Stimulated activated naive CD8-positive, alpha-beta T cell treated with anti-CD3 and anti-CD28 coated beads, Interleukin-15, amount 100 ng/mL, for 72 hours (primary cell): ENCODE measurements at places on chromosomes 3 and 15.

DNA sequence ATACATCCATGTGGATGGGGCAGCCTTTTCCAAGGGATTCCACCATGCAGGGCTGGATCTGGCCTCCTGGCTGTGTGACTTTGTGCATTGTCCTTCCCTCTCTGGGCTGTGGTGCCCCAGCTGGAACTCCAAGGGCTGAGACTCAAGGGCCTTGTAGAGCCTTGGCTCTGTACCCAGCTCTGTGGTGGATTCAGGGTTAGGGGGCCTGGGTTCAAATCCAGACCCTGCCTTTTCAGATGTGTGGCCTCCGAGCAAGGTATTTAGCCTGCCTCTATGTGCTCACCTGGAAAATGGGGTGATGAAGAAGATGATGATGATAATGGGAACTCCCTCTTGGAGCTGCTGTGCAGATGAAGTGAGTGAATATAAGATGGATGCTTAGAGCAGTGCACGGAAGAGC lies 161.9 kb downstream of the WNT7A start:
- DNase-seq: no peak

- no peak for DNase-seq
These were observed 443 bp upstream of the NR2F2 start for GRCh38 chr15:96330064-96330449.

DNA sequence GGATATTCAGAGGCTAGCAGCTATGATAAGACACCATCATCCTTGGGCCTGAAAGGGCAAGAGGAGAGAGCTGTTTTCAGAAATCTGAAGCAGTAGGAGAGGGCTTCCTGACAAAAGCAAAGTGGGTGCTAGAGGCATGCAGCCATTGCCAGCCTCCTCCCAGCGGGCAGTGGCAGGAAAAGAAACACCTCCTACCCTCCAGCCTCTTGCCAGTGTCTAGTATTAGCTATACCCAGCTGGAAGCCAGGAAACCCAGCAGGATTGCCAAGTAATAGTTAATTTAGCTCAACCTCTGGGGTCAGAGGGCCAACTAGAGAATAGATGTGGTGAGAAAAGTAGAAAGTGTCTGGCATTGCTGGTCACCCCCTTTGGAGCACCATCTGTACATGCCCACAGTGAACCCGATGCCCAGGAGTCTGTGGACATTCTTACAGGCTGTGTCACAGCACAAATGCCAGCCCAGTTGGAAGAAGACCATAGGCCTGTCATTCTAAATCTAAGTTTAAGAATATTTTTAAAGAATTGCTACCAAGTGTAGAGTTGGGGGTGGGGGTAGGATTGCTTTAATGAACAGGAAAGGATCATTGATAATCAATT lies 85.3 kb downstream of the HCN4 start:
- no peak for DNase-seq

- DNase-seq: no peak
These were observed 13.6 kb downstream of the C3orf20 start for GRCh38 chr3:14688525-14688924.

- DNase-seq: no peak
These were observed 107.1 kb downstream of the ATG7 start for GRCh38 chr3:11379238-11379823.

- peak; percentile 5 for DNase-seq
These were observed 239.9 kb downstream of the TLE3 start for GRCh38 chr15:69857686-69858391.

DNA sequence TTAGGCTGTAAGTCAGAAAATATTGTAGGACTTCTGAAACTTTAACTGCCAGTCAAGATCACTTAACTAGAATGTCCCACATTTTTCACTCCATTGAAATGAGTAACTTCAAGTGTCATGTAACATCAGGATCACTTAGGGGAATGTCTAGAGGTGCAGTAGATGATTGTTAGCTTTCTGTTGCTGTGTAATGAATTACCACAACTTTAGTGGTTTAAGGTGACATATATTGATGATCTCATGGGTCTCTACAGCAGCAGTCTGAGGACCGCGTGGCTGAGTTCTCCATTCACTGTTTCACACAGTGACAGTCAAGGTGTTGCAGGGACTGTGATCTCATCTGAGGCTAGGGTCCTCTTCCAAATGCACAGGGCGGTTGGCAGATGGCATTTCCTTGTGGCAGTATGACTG lies 82.7 kb downstream of the SLC25A26 start:
- peak; percentile 58 for DNase-seq

- DNase-seq: no peak
These were observed 27.8 kb upstream of the ALDH1L1 start for GRCh38 chr3:126208182-126208581.

DNA sequence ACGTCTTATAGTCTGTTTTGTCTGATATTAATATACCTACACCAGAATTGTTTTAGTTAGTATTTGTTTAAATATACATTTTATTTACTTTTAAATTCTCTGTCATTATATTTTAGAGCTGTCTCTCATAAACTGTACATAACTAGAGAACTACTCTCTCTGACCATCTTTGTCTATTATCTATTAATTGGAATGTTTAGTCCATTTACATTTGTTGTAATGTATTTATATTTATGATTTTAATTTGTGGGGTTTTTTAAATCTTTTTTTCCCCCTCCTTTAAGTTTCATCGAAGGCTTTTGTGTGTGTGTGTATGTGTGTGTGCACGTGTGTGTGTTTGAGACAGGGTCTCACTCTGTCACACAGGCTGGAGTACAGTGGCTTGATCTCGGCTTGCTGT lies 47.1 kb downstream of the ITPR1 start:
- no peak for DNase-seq

GRCh38 chr15:48477795-48478360 lies 146.6 kb downstream of the DUT start:
- no peak for DNase-seq

- no peak for DNase-seq
These were observed 10.5 kb downstream of the NR2C2 start for GRCh38 chr3:14957925-14958324.

GRCh38 chr3:148815316-148816110 lies 12.1 kb upstream of the CPB1 start:
- no peak for DNase-seq

DNA sequence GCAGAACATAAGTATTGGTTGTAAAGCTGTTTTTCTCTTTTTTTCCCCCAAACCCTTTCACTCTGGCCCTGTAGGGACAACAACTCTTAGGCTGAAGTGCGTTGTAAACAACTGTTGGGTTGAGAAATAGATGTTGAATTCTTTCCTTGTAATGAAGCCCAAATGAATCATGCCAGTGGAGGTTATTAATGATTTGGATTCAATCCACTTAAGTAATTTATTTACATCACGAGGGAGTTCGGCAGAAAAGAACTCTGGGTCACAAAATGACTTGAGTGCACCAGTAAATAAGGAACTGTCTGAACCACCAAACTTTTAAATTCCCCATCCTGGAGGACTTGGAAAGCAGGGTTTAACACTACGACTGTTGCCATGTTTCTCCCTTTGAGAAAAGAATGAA lies 218.9 kb downstream of the PDZRN3 start:
- no peak for DNase-seq

DNA sequence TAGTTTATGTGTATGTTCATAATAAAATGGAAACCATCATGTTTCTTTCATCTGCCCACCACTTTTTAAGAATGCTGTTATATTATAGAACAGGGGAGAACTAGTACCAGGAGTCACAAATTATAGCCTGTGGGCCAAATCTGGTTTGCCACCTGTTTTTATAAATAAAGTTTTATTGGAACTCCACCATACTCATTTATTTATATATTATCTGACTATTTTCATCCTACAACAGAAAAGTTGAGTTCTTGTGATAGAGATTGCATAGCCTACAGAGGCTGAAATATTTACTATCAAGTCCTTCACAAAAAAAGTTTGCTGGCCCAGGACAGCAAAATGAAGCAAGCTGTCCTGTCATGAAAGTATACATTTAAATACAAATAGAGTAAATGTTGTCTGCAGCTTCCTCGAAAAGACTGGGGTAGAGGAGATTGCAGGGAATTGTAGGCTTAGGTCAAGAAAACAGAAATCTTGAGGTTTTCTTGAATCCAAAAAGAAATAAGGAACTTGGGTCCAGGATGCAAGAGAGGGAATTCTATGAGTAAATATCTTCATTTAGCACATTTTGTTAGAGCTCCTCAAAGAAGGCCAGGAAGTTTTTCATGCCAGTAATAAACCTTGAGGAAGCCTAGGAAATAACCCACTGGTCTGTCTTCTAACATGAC lies 41.1 kb downstream of the FILIP1L start:
- DNase-seq: no peak

DNA sequence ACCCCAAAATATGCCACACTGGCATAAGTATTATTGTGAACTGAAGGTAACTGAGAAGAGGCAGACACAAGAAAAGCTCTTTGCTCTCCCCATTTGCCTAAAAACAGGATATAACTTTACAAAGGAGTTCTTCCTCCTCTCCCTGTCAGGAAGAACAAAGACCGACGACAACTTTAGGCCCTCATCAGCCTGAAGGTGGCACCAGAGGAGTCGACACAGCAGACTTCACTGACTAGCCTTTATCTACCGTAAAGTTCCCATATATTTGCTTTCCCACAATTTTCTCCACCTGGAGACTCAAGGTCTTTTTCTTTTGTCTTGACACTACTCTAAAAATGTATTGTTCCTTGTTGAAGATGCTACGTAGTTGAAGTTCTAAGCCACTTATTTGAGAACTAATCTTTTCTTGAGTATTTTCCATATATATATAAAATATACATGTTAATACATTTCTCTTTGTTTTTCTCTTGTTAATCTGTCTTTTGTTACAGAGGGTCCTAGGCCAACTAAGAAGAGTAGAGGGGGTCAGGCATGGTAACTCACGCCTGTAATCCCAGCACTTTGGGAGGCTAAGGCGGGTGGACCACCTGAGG lies 16.2 kb upstream of the XIRP1 start:
- no peak for DNase-seq

GRCh38 chr15:38073178-38073946 lies 138.9 kb downstream of the TMCO5A start:
- DNase-seq: no peak

GRCh38 chr3:127670229-127670559 lies 2.6 kb upstream of the ABTB1 start:
- DNase-seq: no peak

GRCh38 chr3:103440539-103441203 lies 1005.9 kb downstream of the ZPLD1 start:
- no peak for DNase-seq
